8988T (cell line): ENCODE measurements at places on chromosomes 2 and 18.
A peak's percentile ranks its signal among the peaks of the same experiment; 100 is the strongest.

DNA sequence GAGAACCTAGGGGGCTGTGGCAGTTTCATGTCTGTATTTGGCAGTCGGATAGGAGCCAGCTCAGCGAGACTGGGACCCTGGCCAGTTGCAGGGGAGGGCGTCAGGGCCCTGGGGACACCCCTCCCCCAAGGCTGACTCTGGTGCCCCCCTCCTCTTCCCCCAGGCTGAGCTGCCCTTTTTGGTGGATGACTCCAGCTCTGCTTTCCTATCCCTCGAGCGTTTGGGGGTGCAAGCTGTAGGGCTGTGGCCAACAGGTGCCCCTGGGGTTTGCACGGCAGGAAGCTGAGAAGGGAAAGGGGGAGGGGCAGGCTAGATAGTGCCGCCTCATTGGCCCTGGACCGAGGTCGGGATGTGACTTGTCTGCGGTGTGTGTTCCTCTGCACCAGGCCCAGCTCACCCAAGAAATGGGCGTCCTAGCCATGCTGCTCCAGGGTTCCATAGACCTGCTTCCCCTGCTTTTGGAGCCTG lies 26.4 kb downstream of the SPEG start:
- no peak for DNase-seq

- no peak for DNase-seq
These were observed 92.4 kb upstream of the RASGRP3 start for GRCh38 chr2:33383855-33384598.

DNA sequence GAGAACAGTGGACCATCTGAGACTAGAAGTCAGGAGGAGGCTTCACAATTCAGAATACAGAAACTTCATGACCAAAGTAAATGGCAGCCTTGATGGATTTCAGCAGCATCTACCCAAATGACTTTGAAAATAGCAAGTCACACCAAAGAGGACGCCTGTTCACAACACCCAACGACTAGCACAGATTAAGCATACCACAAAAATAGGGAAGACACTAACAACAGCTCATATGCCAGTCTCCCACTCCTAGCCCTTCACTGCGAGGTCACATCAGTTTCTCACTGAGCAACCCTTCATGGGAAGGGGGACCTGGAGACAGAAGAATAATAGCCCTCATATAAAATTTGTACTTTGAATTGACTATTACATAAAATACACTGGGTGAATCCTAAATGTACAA lies 228.4 kb upstream of the SLC39A10 start:
- DNase-seq: no peak

- DNase-seq: peak; percentile 81
These were observed at the start of gene OBSL1 for GRCh38 chr2:219571311-219572236. OBSL1 (minus strand) TSS chr2:219571539; CDS start chr2:219571232, 307 bp downstream.

- no peak for DNase-seq
These were observed 2082.3 kb upstream of the CELF4 start for GRCh38 chr18:39647627-39648534.

GRCh38 chr2:46679761-46680160 lies 200.4 kb downstream of the TMEM247 start:
- DNase-seq: no peak
